ENCODE measurements at places on chromosomes 5 and 9. TPM values are rescaled to one million over a fixed set of nuclear protein-coding genes. Genes with fewer than 3 reads are reported as not detected.

SLC34A1 gene
- total RNA-seq, result 0.31 TPM

SETD9 gene
- total RNA-seq, result 19.3 TPM

- DNase-seq, result no peak
Measured at GRCh38 chr5:25851301-25851700, 1187.1 kb downstream of the CDH9 start.

DNA sequence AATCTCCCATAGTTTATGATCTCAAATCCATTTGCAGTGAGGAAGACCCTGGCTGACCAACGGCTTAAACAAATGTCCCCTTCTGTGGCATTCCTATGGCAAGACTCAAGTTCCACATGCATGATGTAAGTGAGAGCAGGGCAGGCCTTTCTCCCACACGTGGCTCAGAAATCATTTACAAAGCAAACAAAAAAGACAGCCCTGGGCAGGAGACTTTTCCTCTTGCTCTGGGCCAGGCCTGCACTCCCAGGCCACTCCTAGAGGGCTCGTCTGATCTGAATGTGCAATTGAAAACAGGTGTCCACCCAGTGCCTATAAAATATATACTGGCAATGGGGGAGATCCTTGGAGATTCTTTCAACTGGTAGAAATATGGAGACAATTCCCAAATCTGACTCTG, 123.1 kb downstream of the DMRT2 start:
- no peak for DNase-seq

DNA sequence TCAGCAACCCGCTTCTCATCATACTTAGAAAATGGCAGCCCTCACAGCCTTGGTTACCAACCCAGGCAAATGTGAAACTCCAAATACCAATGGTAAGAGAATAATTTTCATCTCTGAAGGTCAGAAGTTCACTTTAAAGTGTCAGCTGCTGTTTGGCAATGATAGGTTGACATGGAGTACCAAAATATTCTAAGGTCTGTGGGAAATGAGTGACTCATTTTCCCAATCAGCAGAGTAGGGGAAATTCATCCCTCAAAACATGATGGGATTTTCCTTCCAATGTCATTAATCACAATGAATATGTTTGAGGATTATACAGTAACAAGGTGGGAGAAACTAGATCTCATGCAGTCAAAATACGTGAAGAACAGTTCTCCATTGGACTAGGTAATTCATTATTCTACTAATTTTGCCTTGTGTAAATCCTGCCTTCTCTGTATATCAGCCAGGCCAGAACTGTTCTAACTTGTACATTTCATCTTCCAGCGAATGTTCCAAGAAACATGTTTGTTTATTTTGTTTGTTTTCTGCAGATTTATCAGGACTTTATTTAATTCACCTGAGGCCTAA, 53.1 kb upstream of the ERBIN start:
- DNase-seq, result no peak

DNA sequence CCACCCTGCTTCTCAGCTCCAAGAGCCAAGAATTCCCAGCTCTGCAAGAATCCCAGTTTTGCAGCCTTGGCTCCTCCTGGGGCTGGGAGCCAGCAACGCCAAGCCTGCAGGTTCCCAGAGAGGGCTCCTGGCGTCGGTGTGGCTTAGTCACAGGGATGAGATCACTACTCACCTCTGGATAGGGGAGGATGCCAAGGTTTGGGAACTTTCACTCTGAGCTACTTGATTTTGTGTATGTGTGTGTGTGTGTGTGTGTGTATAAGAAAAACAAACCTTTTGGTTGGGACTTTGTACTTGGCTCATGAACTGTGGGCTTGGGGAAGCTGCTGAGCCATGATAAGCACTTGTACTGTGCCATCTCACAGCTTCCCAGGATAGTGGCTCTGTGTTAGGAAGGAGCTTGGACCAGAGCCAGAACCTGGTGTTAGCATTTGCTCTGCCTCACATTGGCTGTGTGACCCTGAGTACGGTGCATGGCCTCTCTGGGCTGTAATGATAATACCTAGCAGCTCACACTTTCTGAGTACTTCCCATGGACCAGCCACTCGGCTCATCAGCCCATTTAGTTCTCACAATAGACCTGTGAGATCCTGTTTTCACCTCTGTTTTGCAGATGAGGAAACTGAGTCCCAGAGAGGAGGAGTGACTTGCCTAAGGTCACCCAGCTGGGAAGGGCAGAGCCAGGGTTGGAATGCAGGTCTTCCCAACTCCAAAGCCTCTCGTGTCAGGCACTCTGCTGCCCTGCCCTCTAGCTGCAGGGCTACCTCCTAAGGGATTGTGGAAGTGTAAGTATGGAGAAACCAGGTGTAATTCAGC, 41.4 kb upstream of the DAB2IP start:
- DNase-seq, result no peak

All from GM23338 (cell line).